ENCODE measurements at places on chromosomes 2 and 18.

DNA sequence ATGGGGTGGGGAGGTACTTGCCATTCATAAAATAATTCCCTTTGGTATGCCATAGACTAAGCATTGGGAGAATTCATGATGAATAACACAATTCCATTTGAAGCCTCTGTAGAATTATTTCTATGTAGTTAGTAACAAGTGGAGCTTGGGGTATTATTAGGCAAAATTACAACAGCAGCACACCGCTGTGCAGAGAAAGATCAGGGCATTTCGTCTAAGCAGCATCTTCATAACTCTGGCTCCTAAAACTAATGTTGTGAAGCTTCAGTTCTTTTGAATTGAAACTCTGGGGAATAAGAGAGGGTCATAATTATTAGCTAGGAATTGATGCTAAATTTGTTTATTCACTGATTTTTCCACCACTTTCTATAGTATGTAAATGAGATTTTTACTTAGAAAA, 630.7 kb downstream of the DCC start:
- no peak for DNase-seq

DNA sequence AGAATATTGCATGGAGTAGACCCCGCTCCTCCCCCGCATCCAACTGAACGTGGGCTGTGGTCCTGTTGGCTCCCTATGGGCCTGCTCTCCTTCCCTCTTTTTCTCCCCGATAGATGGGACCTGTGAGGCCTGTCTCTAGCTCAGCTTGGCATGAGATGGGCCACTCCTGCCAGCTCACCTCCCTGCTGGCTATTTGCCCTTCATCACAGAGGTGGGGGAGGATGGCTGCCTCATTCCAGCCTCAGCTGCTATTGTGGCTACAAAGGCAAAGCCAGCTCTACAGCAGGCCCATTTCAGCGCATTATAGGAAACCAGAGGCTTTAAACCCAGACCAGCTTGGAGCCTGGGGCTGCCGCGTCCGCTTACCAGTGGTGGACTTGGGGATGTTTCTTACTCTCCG, 313.9 kb downstream of the GBX2 start:
- no peak for DNase-seq

GRCh38 chr2:65367524-65367923, 64.9 kb downstream of the SPRED2 start:
- no peak for DNase-seq

GRCh38 chr2:225169396-225169795, 127.1 kb upstream of the DOCK10 start:
- DNase-seq: no peak

GRCh38 chr2:128809259-128809636, 490.6 kb upstream of the HS6ST1 start:
- DNase-seq: no peak

DNA sequence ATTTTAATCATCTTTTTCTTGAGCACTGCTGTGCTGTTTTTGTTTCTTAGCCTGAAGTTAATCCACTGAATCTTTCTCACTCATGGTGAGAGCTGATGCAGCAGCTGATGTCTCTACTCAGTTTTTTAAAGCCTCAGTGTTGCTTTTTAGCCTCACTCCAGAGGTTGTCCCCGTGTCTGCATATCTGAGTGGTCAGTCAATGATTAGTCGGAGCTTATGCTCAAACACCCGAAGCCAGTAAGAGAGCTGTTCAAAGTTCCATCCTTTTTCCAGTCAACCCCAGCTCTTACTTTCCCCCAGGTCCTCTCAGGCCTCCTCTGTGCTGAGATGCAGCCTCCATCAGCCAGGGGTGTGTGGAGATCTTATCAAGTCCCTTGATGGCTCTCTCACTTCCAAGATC, 81.1 kb downstream of the MBOAT2 start:
- no peak for DNase-seq
